ENCODE measurements at places on chromosomes 6 and 20. TPM values are rescaled to one million over a fixed set of nuclear protein-coding genes. Genes with fewer than 3 reads are reported as not detected.

Gene OR2H1
- total RNA-seq, result not detected

- no peak overlapping the region for H3K27ac ChIP-seq
- no peaks in the 10 kb centered on the region for H3K27me3 ChIP-seq
- H3K36me3 ChIP-seq, result no peaks in the 10 kb centered on the region
- H3K4me3 ChIP-seq, result no peak overlapping the region
- DNase-seq, result no peak
Measured at GRCh38 chr20:53960579-53961272, 109.7 kb downstream of the BCAS1 start.

- H3K27ac ChIP-seq, result no peak overlapping the region
- H3K27me3 ChIP-seq, result no peaks in the 10 kb centered on the region
- peaks cover 44% of the 10 kb centered on the region for H3K36me3 ChIP-seq
- no peak overlapping the region for H3K4me3 ChIP-seq
- H3K4me1 ChIP-seq, result peaks cover 40% of the 10 kb centered on the region
Measured at GRCh38 chr6:35596448-35597442, 84.0 kb upstream of the TULP1 start.

Gene TMEM217
- 0.92 TPM for total RNA-seq

GRCh38 chr6:137813308-137813970, 53.6 kb upstream of the TNFAIP3 start:
- H3K36me3 ChIP-seq, result no peaks in the 10 kb centered on the region
- no peak for DNase-seq
- H3K4me1 ChIP-seq, result no peaks in the 10 kb centered on the region
- H3K27ac ChIP-seq, result no peak overlapping the region

Gene CDYL
- 16.0 TPM for total RNA-seq

Gene CST5
- total RNA-seq, result not detected

DNA sequence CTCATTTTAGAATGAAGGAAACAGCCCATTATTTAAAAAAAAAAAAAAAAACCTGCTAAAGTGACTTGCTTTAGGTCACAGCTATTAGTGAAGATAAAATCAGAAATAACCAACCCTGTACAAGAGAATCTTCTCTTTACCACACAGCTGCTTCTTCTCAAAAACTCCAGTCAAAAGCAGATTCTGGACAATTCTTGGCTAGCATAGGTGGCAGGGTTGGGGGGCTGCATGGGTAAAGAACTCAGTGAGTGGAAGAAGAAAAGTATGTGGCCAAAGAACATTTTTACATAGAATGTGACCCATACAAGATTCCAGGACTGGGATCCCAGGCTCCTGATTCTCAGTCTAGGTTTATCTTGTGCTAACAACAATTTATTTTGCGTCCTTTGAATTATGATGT, 9.4 kb upstream of the FRK start:
- H3K36me3 ChIP-seq, result no peaks in the 10 kb centered on the region
- DNase-seq, result no peak
- no peak overlapping the region for H3K27ac ChIP-seq
- no peaks in the 10 kb centered on the region for H3K27me3 ChIP-seq

- no peaks in the 10 kb centered on the region for H3K27me3 ChIP-seq
- DNase-seq, result no peak
- no peaks in the 10 kb centered on the region for H3K36me3 ChIP-seq
- H3K4me1 ChIP-seq, result no peaks in the 10 kb centered on the region
Measured at GRCh38 chr6:5403609-5404008, 142.3 kb downstream of the FARS2 start.

DNA sequence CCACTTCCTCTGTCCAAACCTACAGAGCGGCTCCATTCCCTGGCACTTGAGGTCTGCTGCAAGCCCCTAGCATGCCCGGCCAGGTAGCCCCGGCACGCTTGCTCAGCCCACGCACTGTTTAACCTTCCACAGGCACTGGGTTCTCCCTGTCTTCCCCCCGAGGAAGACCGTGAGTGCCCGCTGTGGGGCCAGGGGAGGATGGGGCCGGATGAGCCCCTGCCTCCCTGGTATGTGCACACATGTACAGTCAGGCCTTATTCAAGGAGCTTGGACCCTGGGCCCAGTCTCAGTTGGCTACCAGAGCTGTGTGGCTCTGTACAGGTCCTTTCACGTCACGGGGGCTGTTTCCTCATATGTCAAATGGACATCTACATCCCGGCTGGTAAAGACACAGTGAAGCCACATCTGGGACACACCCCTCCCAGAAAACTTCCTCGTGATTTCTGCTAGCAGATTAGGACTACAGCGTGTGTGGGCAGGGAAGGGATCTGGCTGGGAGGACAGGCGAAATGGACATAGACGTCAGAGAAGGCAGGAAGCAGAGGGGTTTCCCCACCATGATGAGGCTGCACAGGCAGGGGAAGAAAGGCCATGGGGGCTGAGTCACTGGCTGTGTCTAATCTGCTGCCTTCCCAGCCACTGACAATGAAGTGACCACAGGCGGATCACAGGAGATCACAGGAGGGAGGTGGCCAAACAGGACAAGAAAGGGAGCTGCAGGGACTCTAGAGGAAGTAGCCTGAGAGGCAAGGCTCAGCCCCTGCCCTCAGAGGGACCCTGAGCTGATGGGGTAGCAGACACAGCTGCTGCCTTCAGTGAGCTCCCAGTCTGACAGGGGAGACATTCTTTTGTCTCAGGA, 62.9 kb downstream of the MRPL14 start:
- DNase-seq, result peak; percentile 71
- no peaks in the 10 kb centered on the region for H3K4me1 ChIP-seq
- no peak overlapping the region for H3K27ac ChIP-seq
- no peak overlapping the region for H3K4me3 ChIP-seq
- H3K27me3 ChIP-seq, result no peaks in the 10 kb centered on the region
